Left forelimb (tissue), 1 donor: ENCODE measurements at places on chromosomes 6 and 20.

- no peak for DNase-seq
These were observed 35.4 kb upstream of the E2F3 start for GRCh38 chr6:20366082-20366830.

DNA sequence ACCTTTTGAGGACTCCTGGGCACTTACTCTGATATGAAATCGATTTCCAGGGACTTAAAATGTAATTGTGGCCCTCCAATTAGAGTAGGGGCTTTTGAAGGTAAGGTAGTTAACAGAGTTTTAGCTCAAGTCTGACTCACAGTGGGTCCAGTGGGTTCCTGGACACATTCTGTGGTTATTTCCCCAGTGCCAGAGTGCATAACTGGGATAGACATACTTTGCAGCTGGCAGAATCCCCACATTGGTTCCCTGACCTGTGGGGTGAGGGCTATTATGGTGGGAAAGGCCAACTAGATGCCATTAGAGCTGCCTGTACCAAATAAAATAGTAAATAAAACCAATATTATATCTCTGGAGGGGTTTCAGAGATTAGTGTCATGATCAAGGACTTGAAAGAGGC lies 243.8 kb upstream of the EPHA7 start:
- DNase-seq = no peak

DNA sequence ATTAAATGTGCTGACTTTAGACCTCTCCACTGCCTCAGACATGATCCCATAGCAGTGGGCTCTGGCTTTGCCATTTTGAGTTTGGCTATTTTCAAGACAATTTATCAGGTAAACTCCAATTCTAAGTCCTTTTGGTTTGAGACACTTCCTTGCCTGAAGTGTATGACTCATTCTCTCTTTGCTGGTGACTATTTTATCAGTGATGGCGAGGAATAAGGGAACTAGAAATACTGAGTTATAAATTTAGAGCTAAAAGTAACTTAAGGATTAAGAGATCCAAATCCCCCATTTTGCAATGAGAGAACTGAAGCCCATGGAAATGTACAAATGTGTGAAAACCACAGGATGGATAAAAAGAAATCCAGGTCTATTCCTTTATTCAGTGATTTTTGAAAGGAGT lies 30.9 kb upstream of the CD83 start:
- DNase-seq = no peak

DNA sequence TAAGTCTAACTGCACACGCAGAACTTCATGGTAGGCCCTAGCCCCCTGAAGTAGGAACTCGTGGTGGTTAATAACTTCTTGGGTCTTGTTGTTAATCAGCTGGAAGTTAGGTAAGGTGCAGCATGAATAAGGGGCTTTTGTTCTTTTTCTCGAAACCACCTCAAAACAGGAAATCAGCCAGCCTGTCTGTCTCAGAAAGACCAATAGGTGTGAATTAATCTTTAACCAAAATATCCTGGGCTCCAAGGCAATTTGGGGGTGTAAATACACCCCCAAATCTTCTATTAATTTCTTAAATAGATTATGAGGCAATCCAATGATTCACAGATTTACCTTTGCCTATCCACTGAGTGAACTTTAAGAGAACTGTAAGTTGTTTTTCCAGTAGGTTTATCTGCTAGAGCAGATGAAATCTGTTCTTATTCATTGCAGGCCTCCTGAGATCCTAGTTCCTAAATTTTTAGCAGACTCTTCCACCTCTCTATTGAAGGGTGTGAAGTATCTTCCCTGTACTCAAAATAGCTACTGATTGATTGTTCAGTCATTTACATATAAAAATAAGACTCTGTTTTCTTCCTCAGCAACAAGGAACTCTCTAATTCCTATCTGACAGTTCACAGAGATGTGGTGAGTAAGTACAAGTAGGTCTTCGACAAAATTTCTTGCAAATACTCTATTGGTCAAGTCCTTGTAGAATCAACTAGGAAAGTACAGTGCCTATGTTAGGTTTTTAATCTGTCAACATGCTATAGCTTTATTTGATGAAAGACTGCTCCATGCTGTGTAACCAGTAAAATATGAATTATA lies 427.1 kb upstream of the NOX3 start:
- DNase-seq = no peak

DNA sequence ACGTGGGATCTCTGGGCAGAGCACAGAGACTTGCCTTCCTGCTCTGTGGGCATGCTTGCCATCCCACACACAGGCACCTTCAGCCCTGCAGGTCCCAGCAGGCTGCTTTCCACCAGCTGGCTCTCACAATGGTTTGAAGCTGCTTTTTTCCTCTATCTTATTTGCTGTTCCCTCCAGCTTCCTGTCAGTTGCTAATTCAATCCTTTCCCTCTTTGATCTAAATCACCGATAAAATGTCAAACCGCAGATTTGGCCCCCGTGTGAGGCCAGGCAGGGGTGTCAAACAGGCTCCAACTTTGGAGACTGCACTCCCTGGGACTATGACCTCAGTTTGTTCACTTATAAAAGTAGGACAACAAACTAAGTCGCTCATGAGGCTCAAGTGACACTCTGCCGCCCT lies 40.6 kb upstream of the PCMTD2 start:
- no peak for DNase-seq

DNA sequence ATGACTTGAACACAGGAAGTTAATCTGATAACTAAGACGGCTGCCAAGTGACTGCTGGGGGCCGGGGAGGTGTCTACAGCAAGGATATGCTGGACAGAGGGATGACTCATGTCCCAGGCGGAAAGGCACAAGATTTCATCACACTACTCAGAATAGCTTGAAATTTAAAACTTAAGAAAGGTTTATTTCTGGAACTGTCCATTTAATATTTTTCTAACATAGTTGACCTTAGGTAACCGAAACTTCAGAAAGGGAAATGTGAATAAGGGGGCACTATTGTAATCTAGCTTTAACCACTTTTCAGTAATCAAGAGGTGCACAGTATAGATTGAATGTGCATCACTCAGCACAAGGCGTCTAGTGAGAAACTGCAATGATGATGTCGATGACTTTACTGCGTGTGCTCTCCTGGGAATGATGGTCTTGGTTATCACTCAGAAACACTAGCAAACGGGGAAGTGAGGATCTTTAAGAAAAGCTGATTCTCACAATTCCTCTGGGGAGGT lies 171.5 kb downstream of the QKI start:
- no peak for DNase-seq

GRCh38 chr6:169157197-169158148 lies 96.2 kb downstream of the THBS2 start:
- DNase-seq = peak; percentile 80

GRCh38 chr6:116685437-116685993 lies 4.5 kb downstream of the KPNA5 start:
- DNase-seq = no peak

DNA sequence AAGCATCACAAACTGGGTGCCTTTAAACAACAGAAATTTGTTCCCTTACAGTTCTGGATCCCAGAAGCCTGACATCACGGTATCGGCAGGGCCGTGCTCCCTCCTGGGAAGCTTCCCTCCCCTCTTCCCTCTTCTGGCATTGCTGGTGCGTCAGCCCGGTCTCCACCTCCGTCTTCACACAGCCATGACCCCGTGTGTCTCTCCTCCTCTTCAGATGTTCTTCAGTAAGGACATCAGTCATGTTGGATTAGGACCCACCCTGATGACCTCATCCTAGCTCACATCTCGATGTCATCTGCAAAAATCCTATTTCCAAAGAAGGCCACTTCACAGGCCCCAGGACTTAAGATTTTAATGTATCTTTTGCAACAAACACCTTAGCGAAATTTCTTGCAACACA lies 38.4 kb upstream of the TBXT start:
- DNase-seq = no peak

GRCh38 chr6:119430805-119431204 lies 81.2 kb upstream of the MAN1A1 start:
- DNase-seq = no peak

GRCh38 chr20:48714764-48715163 lies 113.0 kb downstream of the PREX1 start:
- DNase-seq = no peak

DNA sequence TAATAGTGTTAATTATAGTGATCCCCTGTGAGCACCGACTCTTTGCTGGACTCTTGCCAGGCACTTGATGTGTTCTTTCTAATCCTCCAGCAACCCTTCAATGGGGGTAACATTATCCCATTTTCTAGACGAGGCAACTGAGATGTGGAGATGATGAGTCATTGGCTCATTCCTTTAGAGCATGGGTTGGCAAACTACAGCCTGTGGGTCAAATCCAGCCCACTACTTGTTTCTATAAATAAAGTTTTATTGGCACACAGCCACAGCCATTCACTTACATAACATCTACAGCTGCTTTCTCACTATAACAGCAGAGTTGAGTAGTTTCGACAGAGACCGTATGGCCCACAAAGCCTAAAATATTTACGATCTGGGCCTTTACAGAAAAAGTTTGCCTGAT lies 249.5 kb upstream of the KCNG1 start:
- DNase-seq = no peak

DNA sequence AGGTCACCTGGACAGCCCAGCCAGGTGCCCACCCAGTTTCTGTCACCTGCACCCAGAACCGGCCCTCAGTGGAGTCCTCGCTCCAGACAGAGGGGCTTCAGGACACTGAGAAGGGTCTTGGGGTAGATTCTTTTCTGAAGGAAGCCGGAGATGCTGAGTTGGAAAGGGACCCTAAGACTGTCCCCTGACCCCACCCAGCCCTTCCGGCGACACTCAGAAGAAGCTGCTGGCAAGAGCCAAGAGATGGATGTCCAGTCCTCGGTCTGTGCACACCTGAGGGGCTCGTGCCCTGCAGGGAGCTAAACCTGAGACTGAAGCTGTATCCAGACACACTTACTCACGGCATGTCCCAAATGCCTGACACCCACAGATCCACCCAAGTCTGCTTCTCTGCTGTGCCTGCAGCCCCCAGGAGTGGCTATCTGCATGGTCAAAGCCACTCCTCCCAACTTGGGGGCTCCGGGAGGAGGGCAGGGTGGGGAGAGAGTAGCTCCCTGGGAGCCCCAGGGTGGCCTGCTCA lies 20.2 kb downstream of the NTSR1 start:
- no peak for DNase-seq

DNA sequence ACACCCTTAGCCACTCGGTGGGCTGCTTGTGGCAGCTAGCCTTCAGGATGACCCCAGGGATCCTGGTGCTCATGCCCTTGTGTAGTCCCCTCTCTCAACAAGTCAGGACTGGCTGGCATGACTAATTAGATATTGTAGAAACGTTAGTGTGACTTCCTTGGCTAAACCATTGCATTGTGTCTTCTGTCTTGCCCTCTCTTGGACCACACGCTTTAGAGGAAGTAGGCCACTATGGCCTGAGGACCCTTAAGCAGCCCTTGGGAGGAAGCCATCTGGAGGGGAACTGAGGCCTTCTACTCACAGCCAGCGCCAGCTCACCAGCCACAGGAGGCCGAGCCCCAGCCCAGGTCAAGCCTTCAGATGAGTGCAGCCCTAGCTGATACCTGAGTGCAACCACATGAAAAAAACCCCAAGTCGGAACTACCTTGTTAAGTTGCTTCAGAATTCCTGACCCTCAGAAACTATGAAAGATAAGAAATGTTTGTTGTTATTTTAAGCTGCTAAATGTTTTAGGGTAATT lies 10.1 kb downstream of the ANGPT4 start:
- no peak for DNase-seq

DNA sequence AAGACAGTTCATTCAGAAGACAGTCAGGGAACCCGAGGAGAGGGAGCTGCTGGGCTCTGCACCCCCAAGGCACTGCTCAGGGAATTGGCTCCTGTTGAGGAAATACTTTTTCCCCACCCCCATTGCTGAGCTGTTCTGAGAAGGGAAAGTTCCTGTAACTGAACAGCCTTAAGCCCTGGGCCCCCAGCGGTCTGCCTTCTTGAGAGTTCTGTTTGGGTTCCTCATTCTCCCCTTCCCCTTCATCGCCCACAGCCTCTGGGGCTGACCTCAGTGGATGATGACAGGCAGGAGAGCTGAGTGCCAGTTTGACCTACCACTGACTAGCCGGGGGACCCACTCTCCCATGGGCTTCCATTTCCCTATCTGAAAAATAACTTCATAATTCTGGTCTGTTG lies 10.7 kb downstream of the HCK start:
- no peak for DNase-seq

DNA sequence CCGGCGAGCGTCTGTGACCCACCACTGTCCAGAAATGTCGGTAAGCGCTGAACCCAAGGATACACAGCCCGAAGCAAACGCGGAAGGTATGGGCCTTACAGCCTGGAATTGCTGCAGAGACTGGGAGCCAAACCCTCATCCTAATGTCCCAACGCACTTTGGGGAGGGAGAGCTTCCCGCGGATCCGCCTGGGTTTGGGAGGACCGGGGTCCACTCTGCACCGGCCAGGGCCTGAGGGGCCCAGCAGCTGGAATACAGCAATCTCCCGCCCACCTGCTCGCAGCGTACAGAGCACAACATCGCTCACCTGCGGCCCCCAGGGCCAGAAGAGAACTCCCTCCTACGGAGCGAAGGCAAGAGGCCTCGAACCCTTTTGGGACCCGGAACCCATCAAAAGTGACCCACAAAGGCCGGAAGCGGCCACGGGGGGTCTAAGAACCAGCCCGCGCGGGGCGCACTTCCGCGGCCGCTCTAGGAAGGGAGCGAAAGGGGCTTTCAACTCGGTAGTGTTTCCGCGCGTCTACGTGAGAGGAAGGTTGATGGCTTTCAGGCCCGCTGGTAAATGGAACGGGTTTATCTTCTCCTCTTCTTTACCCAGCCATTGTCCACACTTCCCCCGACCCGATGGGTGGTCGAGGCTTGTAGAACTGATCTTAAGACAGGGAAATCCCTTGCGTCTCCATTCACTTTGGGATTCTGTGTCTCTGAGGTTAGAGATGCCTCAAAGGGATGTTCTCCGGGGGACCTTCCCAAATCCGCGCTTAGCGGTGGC lies at the start of gene ZSCAN12:
ZSCAN12 (minus strand) TSS at position 398 of the 772 bp plus-strand sequence. CDS start 1,342 bp downstream, outside the sequence.
- DNase-seq = peak; percentile 88

- no peak for DNase-seq
These were observed 440.8 kb downstream of the UTRN start for GRCh38 chr6:144725736-144726522.

GRCh38 chr6:38797391-38797790 lies 82.3 kb downstream of the DNAH8 start:
- no peak for DNase-seq

- DNase-seq = no peak
These were observed 18.8 kb upstream of the BACH2 start for GRCh38 chr6:90315354-90315950.

DNA sequence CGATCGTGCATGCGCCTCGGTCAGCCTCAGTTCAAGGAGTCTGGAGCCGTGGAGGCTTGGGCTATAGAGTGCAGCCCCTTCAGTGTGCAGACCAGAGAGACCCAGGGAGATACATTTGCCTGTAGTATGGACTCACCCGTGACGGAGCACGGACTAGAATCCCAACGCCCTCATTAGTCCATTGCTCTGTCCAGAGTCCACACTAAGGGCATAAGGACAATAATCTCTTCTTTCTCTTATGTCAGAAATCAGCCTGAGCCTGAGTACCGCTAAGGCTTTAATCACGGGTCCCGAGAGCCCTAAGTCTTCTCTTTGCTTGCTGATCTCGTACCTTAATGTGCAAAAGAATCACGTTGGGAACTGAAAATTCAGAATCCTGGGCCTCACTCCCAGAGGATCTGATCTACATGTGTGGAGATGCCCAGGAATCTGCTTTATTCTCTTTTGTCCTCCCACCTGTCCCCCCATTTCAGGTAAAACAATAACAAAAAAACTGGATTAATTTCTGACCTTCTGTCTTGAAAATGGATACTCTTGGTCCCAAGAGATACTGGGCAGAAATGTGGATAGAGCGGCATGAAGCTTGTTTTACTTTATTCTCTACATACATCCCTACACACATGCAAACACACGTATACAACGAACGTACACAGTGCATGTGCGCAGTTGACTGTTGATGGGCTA lies 671 bp downstream of the BPHL start:
- DNase-seq = no peak
